Left lobe of liver (tissue), 2 donors: ENCODE measurements at places on chromosomes 4 and X. TPM values are rescaled to one million over a fixed set of nuclear protein-coding genes. Genes with fewer than 3 reads are reported as not detected.
A peak's percentile ranks its signal among the peaks of the same experiment; 100 is the strongest.

- peak; percentile 62 for DNase-seq
These were observed 96.0 kb downstream of the DHRSX start for GRCh38 chrX:2404776-2405175.

GRCh38 chrX:55484948-55485347 is 4.7 kb downstream of the USP51 start:
- DNase-seq = no peak

GRCh38 chrX:20653070-20653469 is 386.4 kb upstream of the RPS6KA3 start:
- no peak for DNase-seq

- no peak for DNase-seq
These were observed 1.8 kb upstream of the KLHL4 start for GRCh38 chrX:87515836-87516235.

GRCh38 chrX:39705290-39705689 is 392.5 kb downstream of the BCOR start:
- peak; percentile 86 for DNase-seq

GRCh38 chr4:150960079-150960478 is 55.0 kb downstream of the LRBA start:
- DNase-seq = no peak

- no peak for DNase-seq
These were observed 383.7 kb upstream of the ATOH1 start for GRCh38 chr4:93444860-93445259.

- DNase-seq = no peak
These were observed 1156.1 kb downstream of the FAT4 start for GRCh38 chr4:126470862-126471261.

GRCh38 chr4:69617083-69617694 is 22.3 kb downstream of the UGT2A2 start:
- DNase-seq = no peak

GRCh38 chr4:148735432-148736155 is 293.4 kb upstream of the NR3C2 start:
- DNase-seq = no peak

DNA sequence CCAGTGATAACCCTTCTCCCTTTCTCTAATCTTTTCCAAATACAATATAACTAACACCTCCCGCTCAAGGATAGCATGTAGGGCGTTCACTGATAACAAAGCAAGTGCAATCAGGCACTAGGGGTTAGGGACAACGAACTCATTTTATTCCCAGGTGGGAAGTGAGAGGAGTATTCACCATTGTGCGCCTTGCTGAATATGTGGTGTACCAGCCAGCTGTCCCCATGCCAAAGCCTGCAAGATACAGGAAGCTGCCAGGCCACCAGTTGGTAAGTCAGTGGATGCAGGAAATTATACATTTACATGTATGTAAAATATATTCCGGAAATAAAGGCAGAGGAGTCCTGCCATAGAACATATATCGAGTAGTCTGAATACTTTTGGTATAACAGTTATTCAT is 6.3 kb upstream of the HPRT1 start:
- DNase-seq = no peak

DNA sequence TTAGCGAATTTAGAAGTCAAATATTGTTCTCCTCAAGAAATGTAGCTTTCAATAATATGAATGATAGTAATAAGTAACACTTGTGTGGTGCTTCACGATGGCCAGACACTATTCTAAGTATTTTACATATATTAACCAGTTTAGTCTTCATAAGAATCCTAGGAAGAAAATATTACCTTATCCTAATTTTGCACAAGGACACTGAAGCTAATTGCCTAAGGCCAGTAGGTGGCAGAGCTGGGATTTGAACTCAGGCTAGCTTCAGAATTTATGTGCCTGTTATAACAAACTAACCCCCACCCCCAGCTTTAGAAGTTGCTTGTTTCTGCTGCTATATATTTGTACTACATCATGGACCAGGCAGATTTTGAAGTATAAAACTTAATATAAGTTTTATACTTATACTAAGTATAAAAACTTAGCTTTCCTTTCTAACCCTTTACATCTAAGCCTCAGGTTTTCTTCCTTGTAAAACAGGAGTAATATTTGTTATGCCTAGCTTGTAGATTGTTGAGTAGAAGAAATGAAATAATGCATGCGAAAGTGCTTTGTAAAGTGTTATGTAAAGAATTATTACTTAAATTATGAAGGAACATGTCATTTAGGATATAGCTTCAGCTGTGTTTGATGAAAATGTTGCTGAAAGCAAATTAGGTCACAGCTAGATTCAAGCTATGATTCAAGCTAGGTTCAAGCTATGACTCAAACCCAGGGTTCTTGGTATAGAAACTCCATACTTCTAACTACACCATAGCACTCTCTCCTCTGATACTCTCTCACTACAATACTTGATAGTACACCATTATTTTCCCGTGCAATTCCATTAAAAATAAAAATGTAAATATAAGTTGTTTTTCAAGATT is 4.2 kb upstream of the CDS1 start:
- no peak for DNase-seq

DNA sequence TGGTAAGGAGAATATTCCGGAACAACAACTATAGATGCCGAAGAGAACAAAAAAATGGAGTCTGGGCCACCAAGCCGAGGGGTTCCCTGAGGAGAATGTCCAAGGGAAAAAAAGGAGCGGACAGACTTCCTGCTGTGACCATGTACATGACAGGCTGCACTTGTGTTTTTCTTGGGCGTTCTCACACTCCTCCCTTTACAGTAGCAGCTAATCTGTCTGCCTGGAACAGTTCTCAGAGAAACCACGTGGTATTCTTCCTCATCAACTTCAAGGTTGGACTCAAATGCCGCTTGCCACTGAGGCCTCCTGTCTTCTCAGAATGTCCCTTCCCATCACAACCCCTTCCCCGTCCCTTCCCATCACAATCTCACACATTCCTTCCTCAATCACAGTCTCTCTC is 30.8 kb upstream of the MTNR1A start:
- DNase-seq = no peak

- no peak for DNase-seq
These were observed 39.5 kb downstream of the TMEM154 start for GRCh38 chr4:152640058-152640921.

DNA sequence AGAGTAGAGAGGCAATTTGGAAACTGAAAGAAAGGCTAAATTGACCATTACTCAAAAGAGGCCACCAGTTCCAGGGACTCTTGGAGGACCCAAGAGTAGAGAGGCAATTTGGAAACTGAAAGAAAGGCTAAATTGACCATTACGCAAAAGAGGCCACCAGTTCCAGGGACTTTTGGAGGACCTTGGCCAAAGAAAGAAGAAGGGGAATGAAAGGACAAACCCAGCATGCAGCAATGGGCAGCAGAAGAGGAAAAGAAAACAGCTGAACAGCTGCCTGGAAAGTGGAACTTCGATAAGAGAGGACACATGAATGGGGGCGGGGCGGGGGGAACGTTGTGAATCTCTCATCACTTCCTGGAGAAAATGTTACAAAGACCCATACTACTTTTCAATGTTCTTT is 80.8 kb downstream of the PALLD start:
- no peak for DNase-seq

GRCh38 chr4:161419822-161420221 is 744.0 kb downstream of the FSTL5 start:
- DNase-seq = no peak

- no peak for DNase-seq
These were observed 88.6 kb upstream of the PRPS2 start for GRCh38 chrX:12702509-12703091.

DNA sequence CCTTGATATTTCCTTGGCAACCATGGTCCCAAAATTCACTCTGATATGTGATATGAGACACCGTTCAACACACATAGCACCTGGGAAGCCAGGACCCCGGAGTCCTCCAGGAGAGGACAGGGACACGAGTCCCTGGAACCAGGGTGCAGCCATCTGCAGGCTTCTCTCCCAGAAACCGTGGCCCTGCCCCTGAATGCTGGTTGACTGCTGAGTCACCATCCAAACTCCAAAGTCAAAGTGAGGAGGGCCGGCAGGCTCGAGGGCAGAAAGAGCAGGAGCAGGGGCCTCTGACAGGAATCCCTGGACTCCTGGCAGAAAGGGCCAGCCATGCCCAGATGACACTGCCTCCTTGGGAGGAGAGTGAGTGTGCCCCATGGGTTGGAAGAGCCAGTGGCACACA is 6.9 kb upstream of the PNMA6A start:
- no peak for DNase-seq

FIP1L1 gene
- 13.4 TPM for total RNA-seq

BEX5 gene
- not detected for total RNA-seq

CPZ gene
- 0.45 TPM for total RNA-seq

ETDB gene
- not detected for total RNA-seq

GLRA2 gene
- not detected for total RNA-seq

DNAAF6 gene
- total RNA-seq = not detected

GPR50 gene
- total RNA-seq = not detected
